HEK293T (cell line): ENCODE measurements at places on chromosomes 7 and 10.

- no peak for DNase-seq
These were observed 22.7 kb downstream of the CCNY start for GRCh38 chr10:35359056-35359455.

DNA sequence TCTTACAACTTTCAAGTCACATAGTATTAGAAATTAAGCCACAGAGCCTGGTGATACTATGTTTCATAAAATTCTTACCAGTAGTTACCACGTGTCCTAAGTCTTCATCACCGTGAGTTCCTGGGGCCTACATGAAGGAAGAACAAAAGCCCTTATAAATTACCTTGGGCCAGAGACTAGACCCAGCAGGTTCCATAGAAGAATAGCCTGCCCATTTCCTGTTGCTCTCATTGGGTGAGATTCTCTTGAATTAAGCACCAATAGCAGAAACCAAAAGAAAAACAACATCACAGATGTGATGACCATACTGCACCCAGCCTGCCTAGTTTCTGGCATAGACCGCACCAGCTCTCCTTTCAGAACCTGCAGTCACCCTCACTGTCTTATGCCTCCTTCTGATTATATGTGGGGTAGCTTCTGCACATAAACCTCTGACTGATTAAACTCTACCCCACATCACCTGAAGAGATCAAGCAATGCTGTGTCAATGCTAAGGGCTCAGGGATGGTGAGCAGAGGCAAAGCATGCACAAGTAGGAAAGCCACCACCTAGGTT is 18.0 kb upstream of the SEM1 start:
- no peak for DNase-seq

GRCh38 chr7:94052398-94053180 is 48.4 kb upstream of the BET1 start:
- no peak for DNase-seq

DNA sequence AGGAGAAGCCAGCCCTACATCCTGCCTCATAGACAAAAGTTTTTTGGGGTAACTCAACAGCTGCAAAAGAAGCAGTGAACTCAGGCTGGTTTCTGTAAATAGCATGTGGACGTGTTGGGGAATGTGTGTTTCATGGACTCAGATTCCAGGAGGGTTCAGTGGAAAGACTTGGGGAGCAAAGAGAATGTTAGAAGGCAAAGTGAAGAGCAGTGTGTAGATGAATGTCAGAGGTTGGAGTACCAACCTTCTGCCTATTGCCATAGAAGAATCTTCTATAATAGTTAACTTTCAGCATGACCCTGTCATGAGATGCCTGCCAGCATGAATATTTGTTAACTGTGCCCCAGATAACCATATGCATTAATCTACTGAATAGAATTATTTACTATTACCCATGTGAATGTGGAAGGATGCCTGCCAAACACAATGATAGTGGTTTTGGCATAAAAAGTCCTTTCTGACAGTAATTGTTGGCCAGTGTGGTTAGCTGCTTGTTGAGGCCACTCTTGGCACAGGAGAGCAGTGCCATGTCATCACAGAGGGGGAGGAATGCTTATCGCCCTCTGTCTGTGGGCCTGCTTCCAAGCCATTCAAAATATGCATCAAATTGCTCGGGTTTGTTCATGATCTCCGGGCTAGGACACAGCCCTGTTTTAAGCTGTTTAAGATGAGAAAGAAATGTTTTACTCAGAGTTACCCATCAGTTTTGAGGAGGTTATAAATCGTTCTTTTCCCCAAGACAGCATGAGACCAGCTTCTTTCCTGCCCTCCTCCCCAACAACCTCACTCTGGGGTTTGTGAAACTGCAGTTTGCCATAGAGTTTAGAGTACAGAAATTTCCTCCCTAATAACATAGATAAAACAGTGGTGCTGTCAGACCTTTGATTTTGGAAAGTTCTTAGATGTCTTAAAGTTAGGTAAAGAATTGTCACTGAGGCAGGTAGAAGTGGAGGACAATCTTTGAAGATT is 165.3 kb downstream of the WNT2 start:
- no peak for DNase-seq

- no peak for DNase-seq
These were observed 13.6 kb upstream of the SVIL start for GRCh38 chr10:29648114-29648982.

DNA sequence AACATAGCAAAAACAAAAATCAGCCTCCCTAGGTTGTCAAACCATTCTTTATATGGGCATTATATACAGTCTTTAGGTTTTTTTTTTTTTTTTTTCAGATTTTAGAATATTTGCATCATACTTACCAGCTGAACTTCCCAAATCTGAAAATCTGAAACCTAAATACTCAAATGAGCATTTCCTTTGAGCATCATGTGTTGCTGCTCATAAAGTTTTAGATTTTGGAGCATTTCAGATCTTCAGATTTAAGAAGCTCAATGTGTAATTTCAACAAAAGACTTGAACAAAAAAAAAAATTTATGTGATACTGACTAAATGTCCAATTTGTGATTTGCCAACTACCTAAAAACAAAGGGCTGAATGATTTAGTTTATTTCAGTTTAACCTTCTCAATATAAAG is 13.6 kb downstream of the FAM3C start:
- no peak for DNase-seq

DNA sequence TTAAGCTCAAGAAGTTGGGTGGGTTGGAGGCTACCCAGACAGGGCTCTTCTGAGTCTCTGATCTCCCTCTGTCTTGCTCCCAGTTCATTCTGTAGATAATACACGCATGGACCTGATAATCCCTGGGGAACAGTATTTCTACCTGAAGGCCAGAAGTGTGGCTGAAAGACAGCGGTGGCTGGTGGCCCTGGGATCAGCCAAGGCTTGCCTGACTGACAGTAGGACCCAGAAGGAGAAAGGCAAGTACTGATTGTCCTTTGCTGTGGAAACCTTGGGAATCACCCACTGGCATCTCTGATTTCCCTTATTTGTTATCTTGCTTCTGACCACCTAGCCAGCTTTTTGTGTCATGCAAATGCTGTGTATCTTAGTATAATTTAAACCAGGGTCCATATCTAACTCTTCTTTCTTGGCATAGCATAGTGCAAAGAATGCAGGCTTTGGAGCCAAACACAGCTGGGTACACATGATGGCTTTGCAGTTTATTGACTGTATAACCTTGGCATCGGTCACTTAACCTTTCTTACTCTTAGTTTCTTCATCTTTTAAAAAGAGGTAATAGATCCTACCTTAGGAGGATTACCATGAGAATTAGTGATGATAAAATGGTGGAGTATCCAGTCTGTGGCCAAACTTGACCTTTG is 18.0 kb downstream of the PLEKHA8 start:
- no peak for DNase-seq

DNA sequence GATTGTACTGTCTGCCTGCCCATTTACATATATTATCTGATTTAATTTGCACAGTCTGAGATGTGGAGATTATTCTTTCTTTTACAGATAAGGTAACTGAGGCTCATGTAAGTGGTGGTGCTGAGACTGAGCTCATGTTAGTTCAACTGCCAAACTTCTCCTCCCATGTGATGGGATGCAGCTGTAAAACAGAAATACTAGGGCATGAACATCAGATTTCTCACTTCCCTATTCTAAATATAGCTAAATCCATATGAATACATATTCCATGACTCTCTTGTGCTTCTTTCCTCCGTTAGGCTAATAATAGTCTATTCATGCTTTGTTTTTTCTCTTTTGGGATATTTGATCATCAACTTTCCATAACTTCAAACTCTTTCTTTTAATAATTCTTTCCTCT is 84.7 kb downstream of the PTPRZ1 start:
- DNase-seq, result no peak

DNA sequence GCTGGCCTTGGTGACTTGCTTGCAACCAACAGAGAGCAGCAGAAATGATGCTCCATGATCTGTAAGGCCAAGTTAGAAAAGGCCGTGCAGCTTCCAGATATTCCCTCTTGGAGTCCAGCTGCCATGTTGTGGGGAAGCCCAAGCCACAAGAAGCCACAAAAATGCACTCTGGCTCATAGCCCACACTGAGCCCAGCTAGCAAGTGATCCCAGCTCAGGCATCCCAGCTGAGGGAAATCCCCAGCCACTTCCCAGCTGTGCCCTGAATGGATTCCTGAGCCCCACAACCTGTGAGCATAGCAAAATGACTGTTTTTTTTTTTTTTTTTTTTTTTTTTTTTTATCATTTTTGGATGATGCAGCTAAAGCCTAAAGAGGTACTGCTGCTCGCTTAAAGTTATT is 11.1 kb upstream of the SDK1 start:
- DNase-seq, result no peak

- no peak for DNase-seq
These were observed 319.6 kb downstream of the GLRX3 start for GRCh38 chr10:130455791-130456190.

DNA sequence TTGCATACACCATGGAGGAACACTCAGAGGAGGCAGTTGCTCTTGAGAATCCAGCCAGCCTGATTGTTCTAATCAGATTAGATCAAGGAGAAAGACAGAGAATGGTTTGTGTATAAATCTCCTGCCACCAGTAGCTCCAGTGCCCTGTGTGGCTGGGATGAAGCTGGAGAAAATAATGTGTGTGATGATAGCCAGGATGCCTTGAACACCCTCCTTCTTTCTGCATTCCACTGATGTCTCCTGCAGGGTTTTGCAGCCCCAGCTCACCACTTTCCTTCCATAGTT is 614.7 kb upstream of the FOXK1 start:
- DNase-seq, result no peak

- no peak for DNase-seq
These were observed 163.3 kb downstream of the MAD1L1 start for GRCh38 chr7:2069472-2069860.

- no peak for DNase-seq
These were observed 73.5 kb downstream of the CUX1 start for GRCh38 chr7:101890749-101891523.

DNA sequence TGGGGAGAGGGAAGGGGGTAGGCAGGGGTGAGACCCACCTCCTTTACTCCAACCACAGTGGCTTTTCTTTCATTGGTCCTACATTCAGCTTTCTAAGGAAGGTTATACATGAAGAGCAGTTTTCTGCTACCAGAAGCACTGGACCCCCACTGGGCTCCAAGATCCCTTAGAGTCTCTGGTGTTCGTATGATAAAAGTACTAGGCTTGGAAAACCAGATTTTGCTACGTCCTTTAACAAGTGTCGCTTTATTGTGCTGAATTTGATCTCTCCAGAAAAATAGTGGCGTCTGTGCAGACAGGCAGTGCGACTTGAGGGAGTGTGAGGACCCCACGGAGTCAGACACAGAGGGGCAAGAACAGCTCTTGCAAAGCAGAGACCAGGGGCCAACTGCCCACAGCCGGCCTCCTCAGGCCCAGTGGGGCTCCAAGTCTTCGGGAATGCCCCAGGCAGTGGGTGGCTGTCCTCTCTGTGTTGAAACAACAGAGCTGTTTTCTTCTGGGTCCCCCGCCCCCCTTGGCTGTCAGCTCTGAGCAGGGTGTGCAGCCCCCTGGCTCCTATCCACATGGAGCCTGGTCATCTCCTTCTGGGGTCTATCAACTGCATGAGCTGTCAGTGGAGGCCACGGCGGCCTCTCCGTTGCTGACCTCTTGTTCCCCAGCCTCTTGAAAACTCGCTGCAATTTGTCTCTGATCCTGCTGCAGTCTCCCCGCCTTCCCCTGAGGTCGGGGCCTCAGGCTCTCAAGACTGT is 333.2 kb downstream of the RPS24 start:
- DNase-seq, result no peak

GRCh38 chr7:11491811-11492210 is 340.2 kb downstream of the THSD7A start:
- DNase-seq, result no peak

- no peak for DNase-seq
These were observed 871 bp downstream of the POP7 start for GRCh38 chr7:100706672-100707311.

DNA sequence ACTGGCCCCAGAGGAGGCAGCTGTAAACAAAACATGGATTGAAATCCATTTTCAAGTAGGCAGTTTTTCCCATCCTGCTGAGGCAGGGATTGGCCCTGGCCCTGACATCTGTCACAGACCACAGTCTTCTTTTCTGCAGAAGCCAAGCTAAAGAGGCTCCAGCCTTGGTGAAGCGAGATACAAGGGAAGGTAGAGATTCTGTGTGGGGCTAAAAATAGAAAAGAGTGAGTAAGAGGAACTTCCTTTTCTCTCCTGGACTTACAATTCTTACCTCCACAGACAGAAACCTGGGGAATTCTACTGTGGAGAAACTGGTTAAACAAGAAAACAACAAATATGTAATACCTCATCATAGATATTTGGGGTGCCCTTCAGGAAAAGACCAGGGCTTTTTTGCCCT is 624.8 kb upstream of the FZD8 start:
- no peak for DNase-seq

DNA sequence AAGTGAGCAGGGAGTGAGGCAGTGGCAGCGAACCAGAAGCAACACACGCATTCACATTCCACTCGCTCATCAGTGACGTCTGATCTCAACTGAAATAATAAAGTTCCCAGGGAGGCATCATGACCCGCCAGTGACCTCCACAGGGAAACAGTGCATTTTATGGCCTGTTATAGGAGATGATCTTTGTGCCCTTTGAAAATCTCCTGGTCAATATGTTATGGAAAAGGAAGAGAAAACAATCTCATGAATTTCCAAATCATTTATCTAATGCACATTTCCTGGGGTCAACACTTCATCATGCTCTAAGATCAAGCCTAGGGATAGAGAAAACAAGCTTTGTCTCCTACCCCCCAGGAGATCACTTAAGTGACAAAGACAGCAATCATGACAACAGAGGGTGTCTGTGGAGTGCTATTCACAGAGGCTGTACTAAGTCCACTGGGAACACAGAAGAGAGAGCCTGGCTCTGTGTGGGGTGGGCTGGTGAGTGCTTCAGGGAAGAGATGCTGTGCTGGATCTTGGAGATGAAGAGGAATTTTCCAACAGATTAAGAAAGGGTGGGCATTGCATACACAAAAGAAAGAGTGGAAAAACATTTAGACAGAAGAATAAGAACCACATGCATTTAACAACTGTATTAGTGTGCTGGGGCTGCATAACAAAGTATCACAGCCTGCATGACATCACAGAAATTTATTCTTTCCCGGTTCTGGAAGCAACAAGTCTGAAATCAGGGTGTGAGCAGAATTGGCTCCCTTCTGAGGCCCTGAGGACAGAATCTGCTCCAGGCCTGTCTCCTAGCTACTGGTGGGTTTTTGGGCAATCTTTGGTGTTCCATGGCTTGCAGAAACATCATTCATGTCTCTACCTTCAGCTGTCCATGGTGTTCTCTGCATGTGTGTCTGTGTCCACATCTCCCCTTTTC is 613.9 kb upstream of the IGFBP3 start:
- DNase-seq, result no peak

- DNase-seq, result no peak
These were observed 94.9 kb downstream of the NKX6-2 start for GRCh38 chr10:132690821-132691610.

DNA sequence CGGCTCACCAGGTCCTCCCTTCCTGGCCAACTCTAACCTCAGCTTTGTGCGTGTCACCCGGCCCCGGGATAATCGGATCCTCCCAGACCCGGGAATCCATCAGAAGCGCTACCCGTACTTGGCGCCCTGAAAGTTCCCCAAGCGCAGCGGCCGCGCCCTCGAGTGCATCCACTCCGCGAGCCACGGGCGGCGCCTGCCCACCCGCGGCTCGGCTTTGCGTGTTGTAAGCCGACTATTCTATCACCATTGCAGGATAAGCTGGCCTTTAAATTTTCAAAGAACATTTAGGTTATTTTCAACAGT is 35.7 kb upstream of the EBLN1 start:
- DNase-seq, result no peak

GRCh38 chr7:156180451-156181229 is 368.4 kb upstream of the SHH start:
- DNase-seq, result no peak

GRCh38 chr10:117790179-117790578 is 247.6 kb downstream of the EMX2 start:
- no peak for DNase-seq

GRCh38 chr7:4675771-4676367 is 6.2 kb upstream of the FOXK1 start:
- DNase-seq, result no peak
